ENCODE measurements at places on chromosomes 11 and 22.

- no peaks in the 10 kb centered on the region for H3K36me3 ChIP-seq
- DNase-seq = no peak
- no peaks in the 10 kb centered on the region for H3K4me1 ChIP-seq
- H3K27me3 ChIP-seq = peaks cover 76% of the 10 kb centered on the region
These were observed 565 bp downstream of the GAS2L1 start for GRCh38 chr22:29306835-29307595.

DNA sequence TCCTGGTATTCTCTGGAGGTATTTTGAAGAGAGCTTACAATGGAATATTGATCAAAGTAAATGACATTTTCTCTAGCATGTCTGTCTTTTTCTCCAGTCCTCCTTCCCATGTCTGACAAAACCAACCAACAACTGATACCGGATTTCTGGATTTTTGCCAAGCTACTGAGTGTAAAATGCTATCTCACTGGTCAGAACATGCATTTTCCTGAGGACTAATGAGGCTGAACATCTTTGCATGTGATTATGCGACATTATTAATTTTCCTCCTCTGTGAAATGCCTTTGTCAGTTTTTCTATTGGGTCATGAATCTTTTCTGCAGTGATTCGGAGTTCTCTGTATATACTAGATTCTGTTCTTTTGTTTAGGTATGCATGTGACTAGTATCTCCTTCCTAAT, 51.4 kb downstream of the CDON start:
- no peak overlapping the region for H3K27ac ChIP-seq
- H3K27me3 ChIP-seq = no peaks in the 10 kb centered on the region
- H3K4me1 ChIP-seq = no peaks in the 10 kb centered on the region

GRCh38 chr11:135074397-135074998, 662.5 kb upstream of the B3GAT1 start:
- no peaks in the 10 kb centered on the region for H3K36me3 ChIP-seq
- no peak overlapping the region for H3K27ac ChIP-seq
- H3K4me3 ChIP-seq = no peak overlapping the region
- H3K27me3 ChIP-seq = no peaks in the 10 kb centered on the region
- no peaks in the 10 kb centered on the region for H3K4me1 ChIP-seq

DNA sequence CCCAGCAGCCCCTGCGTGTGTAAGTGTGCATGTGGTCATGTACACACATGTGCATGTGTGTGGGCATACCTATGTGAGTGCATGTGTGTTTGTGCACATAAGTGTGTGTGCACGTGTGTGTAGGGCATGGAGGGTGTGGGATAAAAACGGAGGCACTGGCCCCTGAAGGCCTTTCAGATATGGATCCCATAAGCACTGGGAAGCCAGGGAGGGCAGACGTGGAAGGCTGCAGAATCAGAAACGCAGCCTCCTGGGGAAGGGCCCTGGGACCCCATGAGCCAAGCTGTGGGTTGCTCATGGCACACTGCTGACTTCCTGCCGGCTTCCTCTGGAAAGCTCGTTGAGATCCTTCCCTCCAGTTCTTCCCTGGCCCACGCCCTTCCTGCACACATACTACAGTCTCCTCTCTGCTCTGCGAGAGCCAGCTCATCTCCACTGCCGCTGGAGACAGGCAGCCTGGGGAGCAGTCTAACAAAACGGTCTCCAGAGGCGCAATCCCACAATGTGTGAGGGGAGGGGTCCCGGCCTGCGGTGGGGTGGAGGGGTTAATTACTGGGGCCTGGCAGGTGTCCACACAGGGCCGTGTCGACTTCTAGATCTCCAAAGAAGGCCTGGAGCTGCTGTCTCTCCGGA, 435.2 kb upstream of the B3GAT1 start:
- no peak overlapping the region for H3K4me3 ChIP-seq
- no peak for DNase-seq
- no peak overlapping the region for H3K27ac ChIP-seq
